ENCODE measurements at places on chromosomes 2 and 18.

DNA sequence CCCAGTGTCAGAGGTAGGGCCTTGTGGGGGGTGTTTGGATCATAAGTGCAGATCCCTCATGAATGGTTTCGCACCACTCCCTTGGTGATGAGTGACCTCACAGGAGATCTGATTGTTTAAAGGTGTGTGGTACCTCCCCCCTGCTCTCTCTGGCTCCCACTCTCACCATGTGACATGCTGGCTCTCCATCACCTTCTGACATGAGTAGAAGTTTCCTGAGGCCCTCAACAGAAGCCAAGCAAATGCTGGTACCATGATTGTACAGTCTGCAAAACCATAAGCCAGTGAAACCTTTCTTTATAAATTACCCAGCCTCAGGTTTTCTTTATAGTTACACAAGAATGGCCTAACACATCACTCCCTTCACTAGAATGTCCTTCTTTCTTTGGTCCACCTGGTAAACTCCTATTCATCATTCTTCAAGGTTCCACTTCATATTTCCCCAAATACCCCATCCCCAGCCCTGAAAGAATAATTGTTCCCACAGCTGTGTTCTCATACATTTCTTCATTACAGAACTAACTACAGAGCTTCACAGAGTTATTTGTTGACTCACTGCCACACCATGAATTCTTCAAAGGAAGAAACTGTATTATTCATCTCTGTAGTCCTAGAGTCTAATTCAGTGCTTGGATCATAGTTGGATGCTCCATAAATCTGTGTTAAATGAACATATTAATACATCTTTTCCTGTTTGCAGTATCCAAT, 81.2 kb upstream of the STK17B start:
- no peak for DNase-seq

GRCh38 chr2:200089040-200089755, 133.8 kb downstream of the MAIP1 start:
- no peak for DNase-seq

DNA sequence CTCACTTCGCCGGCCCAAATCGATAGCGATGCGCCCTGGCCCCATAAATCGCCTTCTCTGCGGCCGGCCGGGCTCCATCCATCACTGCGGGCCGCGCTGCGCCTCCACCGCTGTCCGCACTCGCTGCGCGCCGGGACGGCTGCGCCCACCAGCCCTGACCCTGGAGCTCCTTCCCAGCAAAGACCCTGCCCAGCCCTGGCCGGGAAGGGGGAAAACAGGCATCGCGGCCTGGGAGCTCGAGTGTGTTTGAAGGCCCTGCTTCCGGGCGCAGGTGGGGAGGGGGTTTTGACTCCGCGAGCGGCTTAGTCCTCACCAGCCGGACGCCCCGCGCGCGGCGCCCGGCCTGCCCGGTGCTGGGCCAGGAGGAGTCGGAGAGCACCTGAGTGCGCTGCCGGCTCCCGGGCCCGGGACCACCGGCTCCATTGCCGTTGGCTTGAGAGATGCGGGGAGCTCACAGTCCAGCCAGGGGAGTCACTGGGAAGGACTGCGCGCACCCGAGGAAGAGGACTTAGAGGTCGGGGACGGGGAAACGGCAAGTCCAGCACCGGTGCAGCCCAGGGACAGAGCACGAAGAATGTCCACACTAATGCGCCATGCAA, 1.1 kb downstream of the PAX8 start:
- DNase-seq, result no peak

GRCh38 chr2:45460825-45461224, 150.2 kb downstream of the SRBD1 start:
- no peak for DNase-seq

DNA sequence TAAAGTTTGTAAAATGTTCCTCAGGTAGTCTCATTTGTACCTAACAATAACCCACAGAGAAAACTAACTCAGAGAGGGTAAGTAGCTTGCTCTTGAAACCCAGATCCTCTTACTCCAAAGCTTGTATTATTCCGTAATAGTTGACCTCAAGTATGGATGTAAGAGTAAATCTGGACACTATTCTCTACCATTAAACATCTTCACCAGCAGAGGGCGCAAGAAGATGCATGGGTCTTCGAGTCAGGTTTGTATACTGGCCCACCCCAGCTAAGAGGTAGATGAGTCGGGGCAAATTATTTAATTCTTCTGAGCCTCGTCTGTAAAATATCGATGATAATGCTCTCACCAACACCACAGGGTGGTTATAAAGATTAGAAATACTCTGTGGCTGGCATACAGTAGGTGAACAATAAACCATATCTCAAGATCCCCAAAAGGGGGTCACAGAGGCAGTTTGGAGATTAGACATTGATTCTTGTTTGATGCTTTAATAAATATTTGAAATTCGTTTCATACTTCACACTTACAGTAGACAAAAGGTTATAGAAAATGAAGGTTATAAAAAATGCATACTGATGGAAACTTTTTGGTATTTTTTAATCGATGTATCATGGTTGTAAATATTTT, 3.5 kb upstream of the CABLES1 start:
- peak; percentile 65 for DNase-seq

- DNase-seq, result no peak
Observed at GRCh38 chr2:25400576-25401216, 59.0 kb upstream of the DNMT3A start.

Measured in HS-5 (cell line).